ENCODE measurements at places on chromosomes 7 and 10.

GRCh38 chr10:68121852-68122251 is 12.6 kb downstream of the MYPN start:
- no peak for DNase-seq

DNA sequence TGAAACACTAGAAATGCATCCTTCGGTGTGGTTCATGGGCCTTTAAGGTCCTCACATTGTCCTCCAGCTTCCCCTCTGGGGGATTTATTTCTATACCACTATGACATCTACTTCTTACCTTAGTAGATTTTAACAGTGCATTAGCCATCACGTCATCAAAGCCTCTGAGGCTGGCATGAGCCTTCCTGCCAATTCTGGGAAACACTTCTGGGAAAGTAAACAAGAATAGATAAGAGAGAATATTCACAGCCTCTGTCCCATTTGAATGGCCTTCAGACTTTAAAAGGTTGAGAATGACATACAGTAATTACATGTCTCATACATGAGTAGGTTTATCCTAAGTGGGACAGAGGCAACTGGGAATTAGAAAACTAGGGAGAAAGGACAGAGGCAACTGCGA is 89.7 kb downstream of the AMPH start:
- DNase-seq, result no peak

DNA sequence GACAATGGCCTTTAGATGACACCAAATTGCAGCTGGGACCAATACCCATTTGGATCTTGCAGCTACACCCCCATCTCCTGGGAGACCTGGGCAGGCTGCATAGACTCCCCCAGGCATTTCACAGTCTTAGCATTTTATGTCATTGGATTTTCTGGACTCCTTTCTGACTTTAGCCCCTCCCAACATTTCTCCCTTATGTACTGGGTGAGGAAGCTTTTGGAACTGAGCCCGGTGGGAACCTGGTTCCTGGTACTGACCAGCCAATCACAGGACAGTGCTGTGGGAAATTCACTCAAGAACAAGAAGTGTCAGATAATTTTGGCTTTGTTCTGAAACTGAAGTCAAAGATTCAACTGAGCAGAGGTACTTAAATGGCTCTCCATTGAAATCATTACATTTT is 177.7 kb downstream of the ACTR3B start:
- no peak for DNase-seq

- no peak for DNase-seq
Measured at GRCh38 chr10:111209692-111210091, 132.9 kb downstream of the ADRA2A start.

- no peak for DNase-seq
Measured at GRCh38 chr7:151695951-151696541, 176.4 kb upstream of the RHEB start.

GRCh38 chr7:159109653-159110035 is 35.0 kb downstream of the VIPR2 start:
- DNase-seq, result no peak

GRCh38 chr7:26295586-26295985 is 3.9 kb downstream of the SNX10 start:
- no peak for DNase-seq

- no peak for DNase-seq
Measured at GRCh38 chr7:146000882-146001281, 115.7 kb upstream of the CNTNAP2 start.

- no peak for DNase-seq
Measured at GRCh38 chr7:101134399-101134980, 7.6 kb downstream of the SERPINE1 start.

- no peak for DNase-seq
Measured at GRCh38 chr7:133755901-133756300, 371.2 kb upstream of the LRGUK start.

- no peak for DNase-seq
Measured at GRCh38 chr10:22325272-22326144, 4.6 kb downstream of the BMI1 start.

DNA sequence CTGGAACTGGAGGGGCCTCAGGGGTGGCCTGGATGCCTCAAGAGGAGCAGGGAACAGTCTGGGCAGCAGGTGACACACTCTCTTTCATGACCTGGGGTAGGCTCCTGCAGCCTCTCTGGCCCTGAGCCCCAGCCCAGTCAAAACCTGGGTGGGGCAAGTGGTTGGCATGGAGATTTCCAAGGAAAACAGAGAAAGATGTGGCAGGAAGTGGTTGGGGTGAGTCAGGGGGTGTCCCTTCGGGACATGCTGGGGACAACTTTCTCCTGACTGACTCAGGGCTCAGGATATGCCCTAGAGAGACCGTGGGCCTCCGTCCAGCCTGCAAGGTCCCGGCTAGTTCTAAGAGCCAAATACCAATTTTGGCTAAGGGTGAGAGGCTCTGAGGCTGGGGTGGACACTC is 2.9 kb downstream of the AQP1 start:
- no peak for DNase-seq

- DNase-seq, result no peak
Measured at GRCh38 chr7:7263297-7264230, 81.2 kb downstream of the C1GALT1 start.

GRCh38 chr7:138245216-138245615 is 169.0 kb downstream of the AKR1D1 start:
- no peak for DNase-seq

DNA sequence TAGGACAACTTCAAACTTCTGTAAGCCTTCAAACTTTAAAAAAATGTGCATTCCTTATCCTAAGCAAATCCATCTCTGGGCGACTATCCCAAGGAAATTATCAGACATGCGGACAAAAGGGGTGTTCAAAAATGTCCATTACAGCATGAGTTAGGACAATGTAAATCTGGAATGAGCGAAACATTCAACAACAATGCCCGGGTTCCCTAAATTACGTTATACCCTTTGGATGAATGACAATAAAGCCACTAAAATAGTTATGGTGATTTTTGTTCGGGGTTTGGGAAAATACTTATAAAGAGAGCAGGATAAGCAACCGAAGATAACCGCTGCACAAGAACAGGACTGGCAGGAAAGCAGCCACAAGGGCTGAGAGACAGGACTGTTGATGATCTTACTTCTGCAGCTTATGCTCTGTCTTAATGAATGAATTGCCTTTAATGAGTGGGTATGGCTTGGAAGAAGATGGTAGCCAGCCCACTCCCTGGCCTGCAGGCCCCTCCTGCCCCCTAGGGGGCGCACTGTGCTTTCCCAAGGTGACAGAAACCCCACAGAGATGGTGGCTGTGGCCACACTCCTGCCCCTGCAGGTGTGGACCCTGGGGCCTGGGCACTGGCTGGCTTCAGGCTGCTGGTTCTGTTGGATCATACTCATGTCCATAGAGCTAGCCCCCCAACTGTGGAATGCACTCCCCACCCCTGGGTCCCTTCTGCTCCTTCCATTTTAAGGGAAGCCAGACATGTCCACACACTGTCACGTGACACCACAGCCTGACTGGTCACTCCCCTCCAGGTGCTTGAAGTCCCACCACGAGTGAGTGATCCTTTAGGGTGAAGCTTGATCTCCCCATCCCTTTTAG is 45.0 kb downstream of the ZCCHC24 start:
- peak; percentile 52 for DNase-seq

DNA sequence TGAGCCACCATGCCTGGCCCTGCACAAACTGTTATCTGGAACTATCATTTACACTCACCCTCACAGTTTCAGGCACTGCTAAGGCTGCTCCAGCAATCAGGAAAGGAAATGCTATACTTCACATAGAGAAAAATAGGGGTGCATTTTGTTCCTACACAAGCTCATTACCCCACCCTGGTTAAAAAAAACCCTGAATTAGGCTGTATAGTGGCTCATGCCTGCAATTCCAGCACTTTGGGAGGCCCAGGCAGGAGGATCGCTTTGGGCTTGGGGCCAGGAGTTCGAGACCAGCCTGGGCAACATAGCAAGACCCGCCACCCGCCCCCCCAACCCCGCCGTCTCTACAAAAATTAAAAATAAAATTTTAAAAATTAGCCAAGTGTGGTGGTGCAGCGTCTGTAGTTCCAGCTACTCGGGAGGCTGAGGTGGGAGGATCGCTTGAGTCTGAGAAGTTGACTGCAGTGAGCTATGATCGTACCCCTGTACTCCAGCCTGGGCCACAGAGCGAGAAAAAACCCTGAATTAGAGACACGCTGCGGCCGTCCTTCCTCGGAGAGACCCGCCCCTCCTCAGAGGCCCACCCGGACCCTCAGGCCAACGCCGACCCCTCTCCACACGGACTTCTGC is 539 bp downstream of the PTCD1 start:
- DNase-seq, result no peak

DNA sequence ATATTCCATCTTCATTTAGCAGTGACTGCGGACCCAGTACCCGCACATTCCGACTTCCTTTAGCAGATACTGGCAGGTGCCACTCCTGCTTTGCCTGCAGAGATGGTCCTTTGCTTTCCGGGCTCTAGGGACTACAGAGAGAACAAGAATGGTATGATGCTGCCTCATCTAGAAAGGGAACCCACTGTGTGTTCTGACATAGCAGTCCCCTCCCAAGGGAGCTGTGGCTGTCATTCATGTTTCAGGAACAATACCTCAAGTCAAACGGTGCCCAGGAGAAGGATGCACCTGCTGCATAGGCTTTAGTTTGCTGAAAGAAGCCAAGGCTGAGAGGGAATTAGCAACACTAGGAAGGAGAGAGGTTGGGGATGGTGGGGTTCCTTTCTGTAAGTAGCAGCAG is 15.9 kb upstream of the TMEM72 start:
- no peak for DNase-seq

DNA sequence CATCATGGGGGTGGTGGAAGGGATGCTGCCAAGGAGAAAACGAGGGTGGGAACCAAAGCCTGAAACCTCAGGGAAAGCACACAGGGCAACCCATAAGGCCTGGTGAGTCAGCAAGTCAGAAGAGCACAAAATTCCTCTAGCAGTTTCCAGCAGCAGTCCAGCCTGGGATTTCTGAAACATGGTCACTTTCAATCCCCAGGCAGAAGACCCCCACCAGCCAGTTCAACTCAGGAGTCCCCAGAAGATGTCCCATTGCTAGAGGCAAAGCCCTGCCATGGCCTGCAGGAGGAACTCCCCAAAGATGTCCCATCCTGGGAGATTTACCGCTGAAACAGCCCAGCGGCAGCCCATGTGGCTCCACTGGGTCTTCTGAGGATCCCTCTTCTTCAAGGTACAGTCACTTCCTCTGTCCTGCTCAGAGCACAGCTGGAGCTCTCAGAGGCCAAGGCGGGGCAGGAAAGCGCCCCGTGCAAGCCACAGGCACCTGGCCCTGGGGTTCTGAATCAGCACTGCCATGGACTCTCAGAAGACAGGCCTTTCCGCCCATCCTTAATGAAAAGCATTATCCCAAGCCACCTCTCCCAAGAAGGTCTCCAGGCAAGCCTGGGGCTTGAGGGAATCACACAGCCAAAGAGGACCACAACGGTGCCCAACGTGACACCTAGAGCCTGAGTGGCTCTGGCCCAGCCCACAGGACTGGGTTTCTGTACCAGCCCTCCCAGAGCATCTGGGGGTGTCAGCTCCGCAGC is 196.9 kb downstream of the GRID1 start:
- no peak for DNase-seq

- DNase-seq, result peak; percentile 43
Measured at GRCh38 chr7:25069900-25070443, 55.1 kb downstream of the CYCS start.

- no peak for DNase-seq
Measured at GRCh38 chr7:10815546-10815945, 158.1 kb upstream of the PHF14 start.

DNA sequence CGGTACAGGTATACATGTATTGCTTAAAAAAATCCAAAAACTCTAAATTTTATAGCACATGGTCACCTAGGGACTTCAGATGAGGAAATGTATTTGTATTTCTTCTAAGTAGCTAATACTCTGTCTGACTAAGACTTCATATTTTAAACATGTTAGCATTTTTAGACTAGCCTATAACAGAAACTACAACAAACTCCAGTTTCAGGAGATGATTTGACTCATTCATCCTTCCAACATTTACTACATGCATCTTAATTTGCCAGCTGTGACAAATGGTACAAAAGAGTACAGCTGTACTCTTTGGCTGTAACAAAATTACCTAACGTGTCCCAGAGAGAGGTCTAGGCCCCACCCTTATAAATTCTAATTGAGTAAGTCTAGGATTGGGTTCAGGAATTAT is 22.2 kb downstream of the TMEM209 start:
- DNase-seq, result no peak

GRCh38 chr7:114413761-114414155 is 857 bp upstream of the FOXP2 start:
- no peak for DNase-seq

DNA sequence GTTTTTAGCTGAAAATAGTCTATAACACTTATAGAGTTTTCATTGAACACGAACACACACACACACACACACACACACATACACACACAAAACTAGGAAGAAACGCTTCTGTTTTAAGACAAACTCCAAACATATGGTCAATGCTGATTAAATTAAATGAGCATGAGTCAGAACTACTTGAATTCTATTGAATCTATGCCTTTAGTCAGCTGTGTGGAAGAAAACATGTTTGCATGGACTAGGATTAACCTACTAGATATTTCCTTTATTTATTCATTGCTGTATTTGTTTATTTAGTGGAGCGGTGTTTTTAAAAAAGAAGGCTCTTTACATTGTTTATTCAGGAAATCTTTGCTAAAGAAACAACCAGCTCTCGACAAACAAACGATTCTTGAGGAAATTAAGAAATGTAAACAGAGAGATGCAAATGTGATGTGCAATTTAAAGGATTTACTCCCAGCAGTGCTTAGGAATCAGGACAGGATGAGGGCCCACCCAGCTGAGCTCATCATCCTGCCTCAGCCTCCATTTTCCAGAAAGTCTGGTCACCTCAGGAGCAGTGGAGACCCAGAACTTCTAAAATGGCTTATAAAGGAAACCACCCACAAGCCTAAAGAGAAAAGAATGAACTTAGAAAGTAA is 83.2 kb downstream of the PDE1C start:
- no peak for DNase-seq

GRCh38 chr10:103451091-103451813 is 918 bp downstream of the CALHM2 start:
- DNase-seq, result peak; percentile 46

GRCh38 chr10:129681856-129682255 is 214.8 kb downstream of the MGMT start:
- DNase-seq, result no peak

GRCh38 chr10:62514079-62514693 is 140.0 kb downstream of the ZNF365 start:
- no peak for DNase-seq

GRCh38 chr7:74494076-74494548 is 40.4 kb downstream of the GTF2IRD1 start:
- no peak for DNase-seq

DNA sequence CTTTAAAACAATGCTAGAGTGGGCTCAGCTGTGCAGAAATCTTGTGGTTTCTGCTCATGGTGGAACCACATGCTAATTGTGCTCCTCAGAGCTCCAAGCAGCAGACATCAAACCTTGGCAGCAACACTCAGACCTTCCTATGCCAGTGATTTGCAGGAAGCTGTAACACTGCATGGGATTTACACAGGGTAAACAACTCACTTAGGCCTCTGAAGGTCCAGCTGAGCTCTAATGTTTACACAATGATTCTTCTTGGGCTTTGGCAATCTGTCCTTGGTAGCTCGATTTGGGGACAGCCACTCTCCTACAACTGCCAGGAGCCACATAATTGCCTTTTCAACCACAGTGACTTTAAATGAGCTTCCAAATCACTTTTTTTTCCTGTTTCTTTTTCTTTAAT is 97.7 kb upstream of the PDLIM1 start:
- DNase-seq, result no peak

- no peak for DNase-seq
Measured at GRCh38 chr10:52249850-52250395, 64.2 kb upstream of the DKK1 start.

- no peak for DNase-seq
Measured at GRCh38 chr10:31426401-31426800, 107.4 kb downstream of the ZEB1 start.

- DNase-seq, result no peak
Measured at GRCh38 chr10:46523119-46523961, 33.1 kb downstream of the GPRIN2 start.

Measured in GM18507 (cell line).